Heart right ventricle (tissue), 16 donors: ENCODE measurements at places on chromosomes 7 and 10. TPM values are rescaled to one million over a fixed set of nuclear protein-coding genes. Genes with fewer than 3 reads are reported as not detected.

GRCh38 chr10:70832852-70833528 is 17.2 kb downstream of the SGPL1 start:
- no peak for DNase-seq

DNA sequence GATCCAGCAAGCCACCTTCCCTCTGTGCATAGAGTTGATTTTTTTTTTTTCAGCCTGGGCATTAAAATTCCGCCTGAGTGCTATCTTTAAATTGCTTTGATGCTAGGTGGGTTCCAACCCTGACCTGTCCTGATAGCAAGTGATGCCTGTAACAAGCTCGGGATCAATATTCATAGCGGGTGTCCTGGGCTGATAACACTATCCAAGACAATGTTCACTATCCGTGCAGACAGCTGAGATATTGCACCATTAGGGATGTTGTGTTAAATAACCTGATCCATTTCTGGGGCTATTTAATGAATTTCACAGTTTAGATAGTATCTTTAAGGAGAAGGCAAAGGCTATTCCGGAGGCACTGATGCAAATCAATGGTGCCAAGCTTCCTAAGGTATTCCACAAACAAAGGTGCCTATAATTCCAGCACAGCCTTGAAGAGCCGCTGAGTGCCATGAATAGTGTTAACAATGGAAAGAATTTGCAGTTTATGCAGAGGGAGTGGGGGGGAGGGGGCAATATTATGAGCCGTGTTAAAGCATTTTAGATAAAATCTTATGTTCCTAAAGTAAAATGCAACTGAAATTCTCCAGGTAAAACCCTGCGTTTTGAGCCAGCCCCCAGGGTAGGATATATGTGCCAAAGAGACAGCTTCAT is 4.2 kb upstream of the NKX1-2 start:
- DNase-seq: no peak

GRCh38 chr7:37817591-37817960 is 30.8 kb upstream of the NME8 start:
- DNase-seq: no peak

DNA sequence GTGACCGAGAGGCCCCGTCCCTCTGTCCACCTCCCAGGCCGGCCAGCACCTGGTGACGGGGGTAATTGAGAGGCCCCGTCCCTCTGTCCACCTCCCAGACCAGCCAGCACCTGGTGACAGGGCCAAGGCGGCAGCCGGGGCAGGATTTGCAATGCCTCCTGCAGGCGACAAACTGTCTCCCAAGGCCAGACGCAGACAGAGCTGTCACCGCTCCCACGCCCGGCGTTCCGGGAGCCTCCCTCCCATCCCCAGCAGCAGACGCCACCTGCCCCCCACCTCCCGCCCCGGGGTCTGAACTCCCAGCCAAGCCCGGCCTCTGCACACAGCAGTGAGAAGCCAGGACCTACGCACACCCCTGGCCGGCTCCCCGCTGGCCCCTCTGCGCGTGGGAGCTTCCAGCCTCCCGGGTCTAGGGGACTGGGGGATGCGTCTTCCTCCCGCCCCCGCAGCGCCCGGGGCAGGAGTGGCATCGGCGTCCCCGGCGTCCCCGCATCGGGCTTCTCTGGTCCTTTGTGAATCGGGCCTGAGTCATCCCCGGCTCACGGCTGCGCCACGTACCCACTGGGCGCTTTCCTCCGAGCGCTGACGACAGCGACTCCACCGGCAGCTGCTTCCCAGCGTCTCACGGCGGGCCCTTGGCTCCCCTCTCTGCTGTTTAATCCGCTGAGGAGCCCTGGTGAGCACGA is 95.1 kb upstream of the DIP2C start:
- peak; percentile 33 for DNase-seq

DNA sequence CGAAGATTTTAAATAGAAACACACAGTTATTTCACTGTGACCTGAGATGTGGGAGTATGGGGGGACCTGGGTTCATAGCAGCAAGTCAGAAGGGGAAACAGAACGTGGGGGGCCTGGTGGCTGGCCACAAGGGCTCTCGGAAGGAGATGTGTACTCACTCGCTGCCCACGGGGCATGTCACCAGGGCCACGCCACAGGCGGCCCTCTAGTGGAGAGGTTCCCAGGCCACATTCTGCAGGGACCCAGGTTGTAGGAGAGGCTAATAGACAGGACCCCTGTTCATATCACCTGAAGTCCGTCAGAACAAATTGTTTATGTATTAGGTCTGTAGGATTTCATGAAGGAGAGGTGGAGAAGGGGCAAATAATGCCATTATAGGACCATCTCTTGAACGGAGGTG is 25.1 kb upstream of the SVOPL start:
- DNase-seq: no peak

GRCh38 chr7:15929411-15929810 is 242.9 kb upstream of the MEOX2 start:
- DNase-seq: no peak

DNA sequence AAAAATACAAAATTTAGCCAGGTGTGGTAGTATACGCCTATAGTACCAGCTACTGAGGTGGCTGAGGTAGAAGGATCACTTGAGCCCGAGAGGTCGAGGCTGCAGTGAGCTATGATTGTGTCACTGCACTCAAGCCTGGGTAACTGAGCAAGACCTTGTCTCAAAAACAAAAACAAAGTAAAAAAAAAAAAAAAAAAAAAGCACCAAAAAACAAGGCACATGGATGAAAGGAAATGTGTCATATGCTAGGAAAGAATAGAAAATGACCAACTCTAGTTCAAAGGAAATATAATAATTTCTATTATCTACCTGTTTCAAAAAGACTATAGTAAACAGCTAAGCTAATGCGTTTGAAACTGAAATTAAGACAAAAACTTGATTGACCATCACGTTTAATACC is 33.8 kb downstream of the UBE2H start:
- DNase-seq: no peak

DNA sequence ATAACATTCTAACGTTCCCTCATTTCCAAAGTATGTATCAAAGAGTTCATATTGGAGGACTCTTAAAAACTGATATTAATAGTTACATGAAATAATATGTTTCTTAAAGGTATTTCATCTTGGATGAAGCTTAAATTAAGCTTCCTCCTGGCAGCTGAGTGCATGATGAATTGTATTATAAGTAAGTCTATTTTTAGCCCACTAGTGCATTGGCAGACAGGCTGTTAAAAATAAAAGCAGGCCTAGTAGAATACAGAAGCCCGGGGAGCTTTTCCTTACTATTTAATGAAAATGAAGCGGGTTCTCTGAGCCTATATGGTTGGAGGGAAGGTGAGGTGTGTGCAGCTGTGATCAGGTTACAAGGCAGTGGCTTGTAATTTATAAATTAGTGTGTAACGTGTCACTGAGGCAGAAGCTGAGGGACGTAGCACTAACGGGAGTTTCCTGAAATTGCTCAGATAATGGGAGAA is 130.7 kb upstream of the KMT2E start:
- DNase-seq: no peak

DNA sequence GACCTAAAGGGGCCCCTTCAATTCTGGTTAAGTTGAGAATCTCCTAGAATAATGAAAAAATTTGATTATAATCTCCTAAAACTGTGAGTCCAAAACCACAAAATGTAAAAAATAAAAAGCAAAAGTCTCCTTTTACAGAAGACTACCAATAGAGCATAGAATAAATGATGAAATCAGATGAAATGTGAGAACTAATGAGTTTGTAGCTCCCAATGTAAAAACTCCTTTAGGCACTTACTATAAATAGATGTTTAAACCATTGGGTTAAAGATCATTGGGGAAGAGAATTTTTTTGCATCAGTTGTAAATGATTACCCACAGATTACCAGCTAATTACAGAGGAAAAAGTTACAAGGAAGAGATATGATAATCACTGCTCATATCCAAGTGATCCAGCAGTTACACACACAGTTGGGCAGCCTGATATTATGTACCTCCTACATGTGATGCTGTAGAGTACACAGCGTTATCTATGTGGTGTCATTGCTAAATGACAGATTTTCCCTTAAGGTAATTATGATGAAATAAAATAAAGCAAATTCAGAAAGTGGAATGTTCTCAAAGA is 282.7 kb upstream of the SEMA3D start:
- no peak for DNase-seq

The CPEB3 gene
- total RNA-seq: 10.1 TPM

- peak; percentile 72 for DNase-seq
These were observed 4.7 kb upstream of the SPAG6 start for GRCh38 chr10:22340329-22341189.

GRCh38 chr7:135558337-135558767 is 635 bp downstream of the NUP205 start:
- DNase-seq: peak; percentile 41

The TMEM273 gene
- 24.1 TPM for total RNA-seq

DNA sequence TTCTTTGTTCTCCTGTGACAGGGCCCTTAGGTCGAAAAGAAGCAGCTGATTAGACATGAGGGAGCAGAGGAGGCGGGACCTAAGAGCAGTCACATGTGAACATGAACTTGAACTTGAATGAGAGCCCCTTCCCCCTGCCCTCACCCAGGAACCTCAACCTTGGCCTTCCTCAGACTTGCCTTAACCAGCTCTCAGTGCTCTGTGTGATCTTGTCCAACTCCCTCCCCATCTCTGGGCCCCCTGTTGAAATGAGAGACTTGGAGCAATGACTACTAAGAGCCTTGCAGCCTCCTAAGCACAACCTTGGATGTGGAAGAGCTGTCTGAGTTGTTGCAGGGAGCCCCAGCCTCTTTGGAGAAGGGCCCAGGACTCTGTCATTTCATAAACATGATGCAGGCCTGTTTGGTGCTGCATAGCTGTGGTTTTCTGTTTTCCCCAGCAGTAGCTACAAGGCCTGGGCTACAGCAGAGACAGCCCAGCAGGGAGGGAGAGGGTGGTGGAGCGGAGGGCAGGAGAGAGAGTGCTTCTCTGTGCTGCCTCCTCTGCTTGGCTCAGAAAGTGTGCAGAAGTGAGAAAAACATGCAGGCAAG is 123.9 kb upstream of the ZMIZ1 start:
- peak; percentile 65 for DNase-seq

The MSS51 gene
- 1.1 TPM for total RNA-seq

GRCh38 chr10:77436257-77436975 is 201.2 kb downstream of the KCNMA1 start:
- no peak for DNase-seq

DNA sequence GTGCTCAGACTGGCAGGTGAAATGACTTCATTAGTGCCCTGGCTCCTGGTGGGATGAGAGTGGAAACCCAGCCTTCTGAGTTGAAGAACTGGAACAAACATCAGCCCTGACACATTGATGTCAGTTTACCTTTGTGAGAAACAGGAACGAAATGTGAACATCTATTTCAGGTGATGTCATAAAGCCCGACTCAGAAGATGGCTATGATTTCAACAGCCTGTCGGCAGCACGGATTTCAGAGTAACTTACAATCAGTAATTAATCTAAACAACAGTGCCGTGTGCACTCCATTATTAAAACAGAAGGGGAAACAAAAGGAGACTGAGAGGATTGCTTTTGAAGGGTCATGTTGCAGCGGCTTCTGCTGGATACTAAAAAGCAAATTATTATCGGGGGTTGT is 243.2 kb downstream of the FRMD4A start:
- DNase-seq: no peak

The ACSL5 gene
- total RNA-seq: 17.4 TPM

- no peak for DNase-seq
These were observed 160.8 kb upstream of the WNT16 start for GRCh38 chr7:121167971-121168370.

The DUSP5 gene
- 22.1 TPM for total RNA-seq

DNA sequence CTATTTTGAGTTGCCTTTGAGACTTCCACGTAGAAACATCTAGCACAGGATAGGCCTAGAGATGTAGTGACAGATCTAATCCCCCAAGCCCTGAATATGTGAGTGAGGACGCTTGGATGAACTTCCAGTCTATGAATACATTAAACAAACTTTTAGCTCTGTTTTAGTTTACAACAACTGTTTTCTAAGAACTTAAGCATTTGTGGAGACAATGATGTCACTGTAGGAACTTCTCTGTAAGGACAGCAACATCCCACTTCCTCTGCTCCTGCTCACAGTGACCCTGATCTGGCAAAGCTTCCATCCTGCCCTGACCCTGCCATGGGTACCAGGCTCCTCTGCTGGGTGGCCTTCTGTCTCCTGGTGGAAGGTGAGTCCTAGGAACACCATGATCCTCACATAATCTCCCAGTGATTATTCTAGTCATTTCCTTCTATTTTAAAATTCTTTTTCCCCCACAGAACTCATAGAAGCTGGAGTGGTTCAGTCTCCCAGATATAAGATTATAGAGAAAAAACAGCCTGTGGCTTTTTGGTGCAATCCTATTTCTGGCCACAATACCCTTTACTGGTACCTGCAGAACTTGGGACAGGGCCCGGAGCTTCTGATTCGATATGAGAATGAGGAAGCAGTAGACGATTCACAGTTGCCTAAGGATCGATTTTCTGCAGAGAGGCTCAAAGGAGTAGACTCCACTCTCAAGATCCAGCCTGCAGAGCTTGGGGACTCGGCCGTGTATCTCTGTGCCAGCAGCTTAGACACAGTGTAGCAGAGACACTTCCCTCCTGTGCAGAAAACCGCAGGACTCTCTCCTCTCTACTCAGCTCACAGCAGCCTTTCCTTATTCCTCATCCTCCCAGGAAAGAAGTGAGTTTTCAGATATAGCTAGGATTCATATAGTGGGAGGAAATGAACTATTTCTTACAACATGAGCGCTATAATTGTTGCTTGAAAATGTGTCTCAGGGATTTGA is 194.4 kb upstream of the PRSS1 start:
- no peak for DNase-seq

DNA sequence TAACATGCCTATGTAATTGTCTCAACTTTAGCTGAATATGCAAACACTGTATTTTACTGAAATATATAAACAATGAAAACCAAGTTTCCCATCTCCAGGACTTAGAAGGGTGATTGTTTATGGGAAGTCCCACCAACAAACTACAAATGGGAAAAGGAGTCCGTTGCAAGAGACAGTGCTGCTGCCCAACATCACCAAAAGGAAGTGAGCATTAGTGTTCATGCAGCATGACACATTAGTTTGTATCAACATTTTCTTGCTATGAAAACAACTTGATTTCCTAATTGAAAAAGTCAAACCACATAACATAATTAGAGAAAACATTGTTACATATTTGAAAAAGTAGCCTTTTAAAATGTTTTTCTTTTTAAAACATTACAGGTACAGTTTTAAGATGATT is 138.5 kb downstream of the ZNF438 start:
- DNase-seq: no peak

- DNase-seq: no peak
These were observed 17.3 kb upstream of the ADRB1 start for GRCh38 chr10:114026189-114027040.

- no peak for DNase-seq
These were observed 91.2 kb downstream of the OTUD1 start for GRCh38 chr10:23530079-23530478.

DNA sequence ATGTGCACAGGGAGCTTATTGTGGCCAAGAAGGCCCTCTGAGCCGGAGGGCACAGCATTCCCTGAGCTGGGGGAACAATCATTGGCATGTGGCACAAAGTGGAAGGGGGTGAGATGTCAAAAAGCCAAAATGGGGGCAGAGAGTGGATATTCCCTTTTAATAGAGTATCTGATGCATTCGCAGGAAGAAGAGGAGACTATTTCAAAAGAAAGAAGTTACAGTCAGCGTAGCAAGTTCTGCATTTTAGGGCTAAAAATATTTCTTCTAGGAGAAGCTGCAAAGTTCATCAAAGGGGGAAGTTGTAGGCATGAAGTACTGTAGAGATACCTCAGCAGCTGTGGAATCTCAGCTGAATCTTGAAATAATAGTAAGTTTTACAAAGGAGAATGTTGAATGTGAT is 136.0 kb upstream of the WDR11 start:
- no peak for DNase-seq

The ZNF365 gene
- total RNA-seq: 0.48 TPM
